ENCODE measurements at places on chromosomes 7 and 10.

GRCh38 chr7:11436316-11436715 is 395.7 kb downstream of the THSD7A start:
- DNase-seq: no peak

- DNase-seq: no peak
These were observed 55.5 kb upstream of the SYPL1 start for GRCh38 chr7:106167439-106168136.

GRCh38 chr7:66301249-66301648 is 96.1 kb downstream of the TPST1 start:
- DNase-seq: no peak

GRCh38 chr7:86600506-86601290 is 43.0 kb upstream of the GRM3 start:
- no peak for DNase-seq

DNA sequence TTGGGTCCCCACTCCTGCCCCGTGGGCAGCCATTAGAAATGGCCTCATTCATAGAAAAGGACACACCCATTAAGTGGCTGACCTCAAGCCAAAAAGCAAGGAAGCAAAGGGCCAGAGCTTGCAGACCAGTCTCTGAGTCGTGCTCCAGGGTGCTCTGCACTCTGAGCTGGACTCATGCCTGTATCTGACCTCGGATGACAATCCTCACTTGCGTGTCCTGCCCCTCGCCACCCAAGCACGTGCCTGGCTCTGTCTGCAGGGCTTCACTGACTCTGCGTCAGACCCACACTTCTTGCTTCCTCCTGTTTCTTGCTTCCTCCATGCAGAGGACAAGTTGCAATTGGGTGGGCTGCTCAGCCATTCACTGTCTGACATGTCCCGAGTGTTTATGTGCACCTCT is 138.8 kb downstream of the OAT start:
- DNase-seq: no peak

GRCh38 chr7:18405726-18406125 is 89.8 kb upstream of the HDAC9 start:
- no peak for DNase-seq

- DNase-seq: no peak
These were observed 146.3 kb downstream of the CHCHD3 start for GRCh38 chr7:132935608-132936007.

DNA sequence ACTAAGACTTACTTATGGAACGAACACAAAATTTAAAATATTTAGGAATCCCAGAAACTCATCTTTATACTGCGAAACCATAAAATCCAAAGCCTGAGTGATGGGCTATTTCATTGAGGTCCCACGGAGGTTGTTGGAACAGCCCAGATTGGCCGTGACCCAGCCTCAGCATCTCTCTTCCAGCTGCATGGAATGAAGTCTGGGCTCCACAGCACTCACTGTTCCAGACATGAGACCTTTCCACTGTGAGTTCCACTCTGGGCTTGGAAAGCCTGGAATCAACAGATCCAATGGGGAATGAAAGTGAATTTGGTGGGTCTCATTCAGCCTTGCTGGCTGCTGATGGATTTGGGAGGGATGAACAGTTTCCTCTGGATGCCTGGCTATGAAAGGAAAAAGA is 184.9 kb downstream of the EMX2 start:
- no peak for DNase-seq

DNA sequence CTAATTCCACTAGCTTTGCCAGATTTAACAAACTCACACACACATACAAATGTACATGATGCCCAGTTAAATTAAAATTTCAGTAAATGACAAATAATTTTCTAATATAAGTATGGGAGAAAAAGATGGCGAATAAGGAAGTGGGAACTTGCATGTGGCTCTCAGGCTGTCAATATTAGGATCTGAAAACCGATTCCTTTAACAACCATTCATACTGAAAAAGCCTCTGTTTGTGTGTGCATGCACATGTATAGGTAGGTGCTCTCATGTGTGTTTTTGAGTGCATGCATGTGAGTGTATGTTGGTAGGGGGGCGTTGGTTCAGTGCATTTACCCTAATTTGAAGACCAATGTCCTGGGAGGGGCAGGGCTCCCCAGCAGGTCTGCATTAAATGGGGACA is 125.3 kb downstream of the HTR7 start:
- DNase-seq: no peak
